ENCODE measurements at places on chromosomes 13 and 19.

DNA sequence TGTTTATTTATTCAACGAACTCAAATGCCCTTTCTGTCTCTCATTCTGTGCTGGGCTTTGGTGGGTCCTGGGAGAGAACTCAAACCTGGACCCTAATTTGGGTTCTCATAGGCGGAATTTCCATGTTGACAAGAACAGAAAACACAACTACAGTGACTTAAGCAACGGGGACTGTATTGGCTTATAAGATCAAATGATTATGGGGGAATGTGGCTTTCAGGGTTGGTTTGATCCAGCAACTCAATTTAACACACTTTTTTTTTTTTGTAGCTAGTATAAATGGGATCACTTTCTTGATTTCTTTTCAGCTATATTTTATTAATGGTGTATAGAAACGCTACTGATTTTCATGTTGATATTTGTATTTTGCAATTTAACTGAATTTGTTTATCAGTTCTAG lies 9.9 kb downstream of the FCHO1 start:
- DNase-seq, result no peak
- H3K27me3 ChIP-seq, result no peaks in the 10 kb centered on the region
- no peak overlapping the region for H3K27ac ChIP-seq
- H3K4me1 ChIP-seq, result peaks cover 15% of the 10 kb centered on the region

DNA sequence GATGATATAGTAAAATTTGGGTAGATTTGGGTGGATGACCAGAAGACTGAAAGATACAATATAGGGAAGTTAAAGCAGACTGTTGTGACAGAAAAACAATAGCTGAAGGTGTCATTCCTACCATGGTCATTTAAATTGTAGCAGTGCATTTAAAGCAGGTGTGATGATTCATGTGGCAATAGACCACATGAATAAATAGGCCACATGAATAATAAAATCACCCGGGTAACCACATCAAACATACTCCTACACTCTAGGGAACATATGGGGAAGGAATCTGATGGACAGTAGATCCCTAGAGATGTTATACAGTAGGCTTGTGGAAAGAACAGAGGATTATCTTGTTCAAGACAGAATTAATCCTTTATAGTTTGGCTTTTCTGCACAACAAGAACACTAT lies 392.6 kb downstream of the SLITRK5 start:
- H3K27ac ChIP-seq, result no peak overlapping the region
- no peaks in the 10 kb centered on the region for H3K36me3 ChIP-seq
- DNase-seq, result no peak
- H3K4me1 ChIP-seq, result no peaks in the 10 kb centered on the region

DNA sequence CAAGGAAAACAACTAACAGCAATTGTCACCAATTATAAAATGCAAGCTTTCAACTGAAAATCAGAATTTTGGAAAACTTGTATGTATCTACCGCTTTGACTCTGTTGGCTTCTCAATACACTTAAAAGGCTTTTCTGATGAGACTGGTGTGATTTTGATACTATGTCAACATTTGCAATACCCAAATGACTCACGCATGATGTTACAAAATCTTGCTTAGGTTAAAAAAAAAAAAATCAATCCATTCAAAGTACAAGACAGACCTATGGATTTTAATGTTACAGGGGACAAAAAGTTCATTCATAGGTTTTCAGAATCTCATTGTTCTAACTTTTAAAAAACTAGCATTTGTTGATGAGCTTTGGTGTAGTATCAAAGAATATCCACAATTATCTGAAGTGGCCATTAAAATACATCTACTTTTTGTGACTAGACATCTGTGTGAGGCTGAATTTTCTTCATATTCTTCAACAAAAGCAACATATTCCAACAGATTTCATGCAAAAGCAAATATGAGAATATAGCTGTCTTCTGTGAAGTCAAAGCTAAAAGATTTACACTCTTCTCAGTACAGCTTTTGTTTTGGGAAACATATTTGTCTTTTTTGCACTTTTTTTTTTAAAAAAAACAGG lies 10.7 kb downstream of the ELF1 start:
- H3K4me3 ChIP-seq, result no peak overlapping the region
- H3K27me3 ChIP-seq, result no peaks in the 10 kb centered on the region
- peaks cover 32% of the 10 kb centered on the region for H3K4me1 ChIP-seq
- peaks cover 4% of the 10 kb centered on the region for H3K36me3 ChIP-seq
- no peak for DNase-seq

DNA sequence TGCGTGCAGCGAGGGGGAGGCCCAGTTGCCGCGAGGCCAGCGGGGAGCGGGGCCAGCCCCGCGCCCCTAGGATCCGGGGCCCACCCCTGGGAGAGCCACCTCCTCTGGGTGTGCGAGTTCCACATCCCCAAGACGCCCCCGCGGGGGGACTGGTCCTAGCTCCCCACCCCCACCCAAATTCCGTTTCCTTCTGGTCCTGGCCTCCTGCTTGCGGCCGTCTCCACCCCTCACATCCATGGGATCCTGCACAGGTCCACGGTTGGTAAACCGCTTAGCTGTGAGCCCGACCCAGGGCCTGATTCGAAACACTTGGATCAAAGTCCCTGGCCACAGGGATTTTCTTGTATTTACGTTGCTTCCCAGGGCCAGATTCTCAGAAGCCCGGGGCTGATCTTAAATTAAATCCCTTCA lies 324 bp upstream of the FBXO17 start:
- peaks cover 6% of the 10 kb centered on the region for H3K36me3 ChIP-seq
- H3K27me3 ChIP-seq, result no peaks in the 10 kb centered on the region
- peaks cover 26% of the 10 kb centered on the region for H3K4me1 ChIP-seq
- peak overlapping the region; percentile 93 for H3K4me3 ChIP-seq
- H3K27ac ChIP-seq, result peak overlapping the region; percentile 96

DNA sequence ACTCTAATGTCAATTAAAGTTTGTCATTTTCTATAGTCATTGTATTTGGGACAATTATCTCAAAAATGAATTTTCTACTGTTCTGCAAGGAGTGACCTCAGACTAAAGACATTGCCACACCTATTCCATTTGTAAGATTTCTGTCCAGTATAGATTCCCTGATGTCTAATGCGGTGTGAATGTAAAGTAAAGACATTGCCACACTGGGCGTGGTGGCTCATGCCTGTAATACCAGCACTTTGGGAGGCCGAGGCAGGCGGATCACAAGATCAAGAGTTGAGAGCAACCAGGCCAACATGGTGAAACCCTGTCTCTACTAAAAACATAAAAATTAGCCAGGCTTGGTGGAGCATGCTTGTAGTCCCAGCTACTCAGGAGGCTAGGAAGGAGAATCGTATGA lies 13.8 kb upstream of the ZNF83 start:
- no peaks in the 10 kb centered on the region for H3K27me3 ChIP-seq
- DNase-seq, result no peak
- H3K36me3 ChIP-seq, result peaks cover 62% of the 10 kb centered on the region
- no peak overlapping the region for H3K4me3 ChIP-seq

GRCh38 chr19:54694648-54695047 lies 29.6 kb upstream of the KIR3DL3 start:
- H3K27ac ChIP-seq, result no peak overlapping the region
- no peaks in the 10 kb centered on the region for H3K4me1 ChIP-seq
- H3K36me3 ChIP-seq, result no peaks in the 10 kb centered on the region
- no peak overlapping the region for H3K4me3 ChIP-seq

DNA sequence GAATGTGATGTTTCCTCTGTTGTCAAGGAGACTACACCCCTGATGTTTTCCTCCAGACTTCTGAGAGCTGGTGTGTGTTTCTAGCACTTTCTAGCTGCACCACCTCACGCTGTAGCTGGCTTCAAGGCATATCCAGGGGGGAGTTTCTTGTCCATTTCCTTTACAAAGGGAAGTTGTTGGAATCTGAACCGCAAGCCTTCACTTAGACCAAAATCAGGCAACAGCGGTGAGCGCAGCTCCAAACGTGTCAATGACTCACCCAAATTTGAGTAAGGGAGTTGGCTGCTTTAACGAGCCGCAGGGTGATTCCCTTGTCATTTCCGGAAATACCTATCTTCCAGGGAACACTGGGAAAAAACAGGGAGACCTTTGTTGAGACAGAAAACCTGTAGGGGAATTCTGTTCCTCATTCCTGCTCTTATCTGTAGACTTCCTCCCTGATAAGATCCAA lies 2.5 kb downstream of the LDLR start:
- no peaks in the 10 kb centered on the region for H3K27me3 ChIP-seq
- H3K36me3 ChIP-seq, result peaks cover 7% of the 10 kb centered on the region
- H3K27ac ChIP-seq, result peak overlapping the region; percentile 100
- peak overlapping the region; percentile 84 for H3K4me3 ChIP-seq

DNA sequence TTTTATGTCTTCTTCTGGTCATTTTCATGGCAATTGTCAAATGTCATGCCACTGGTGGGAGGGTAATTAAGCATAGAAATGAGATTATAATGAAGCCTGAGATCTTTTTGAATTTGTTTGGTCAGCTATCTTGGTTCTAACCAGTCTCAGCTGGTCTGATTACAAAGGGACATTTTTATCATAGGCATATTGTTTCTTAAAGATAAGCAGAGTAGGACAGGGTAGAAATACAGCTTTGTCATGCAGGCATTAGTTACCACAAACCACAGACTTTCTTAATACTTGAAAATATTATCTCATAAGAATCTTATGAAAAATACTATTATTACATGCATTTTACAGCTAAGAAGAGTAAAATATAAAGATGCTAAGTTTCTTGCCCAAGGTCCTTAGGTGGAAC lies 1761.5 kb downstream of the PCDH9 start:
- peaks cover 8% of the 10 kb centered on the region for H3K4me1 ChIP-seq
- no peak for DNase-seq
- H3K36me3 ChIP-seq, result no peaks in the 10 kb centered on the region
- H3K27ac ChIP-seq, result no peak overlapping the region
- H3K4me3 ChIP-seq, result no peak overlapping the region
- no peaks in the 10 kb centered on the region for H3K27me3 ChIP-seq

- no peak for DNase-seq
- H3K4me1 ChIP-seq, result no peaks in the 10 kb centered on the region
Measured at GRCh38 chr19:5153601-5154128, 184.8 kb downstream of the KDM4B start.

GRCh38 chr13:92719868-92720267 lies 506.7 kb upstream of the GPC6 start:
- H3K4me1 ChIP-seq, result peaks cover 2% of the 10 kb centered on the region
- DNase-seq, result no peak
- no peaks in the 10 kb centered on the region for H3K36me3 ChIP-seq
- H3K27me3 ChIP-seq, result peaks cover 34% of the 10 kb centered on the region

- peaks cover 44% of the 10 kb centered on the region for H3K4me1 ChIP-seq
- no peak for DNase-seq
- H3K36me3 ChIP-seq, result no peaks in the 10 kb centered on the region
- no peaks in the 10 kb centered on the region for H3K27me3 ChIP-seq
- H3K4me3 ChIP-seq, result peak overlapping the region; percentile 84
Measured at GRCh38 chr19:1019980-1020867, 699 bp downstream of the TMEM259 start.

DNA sequence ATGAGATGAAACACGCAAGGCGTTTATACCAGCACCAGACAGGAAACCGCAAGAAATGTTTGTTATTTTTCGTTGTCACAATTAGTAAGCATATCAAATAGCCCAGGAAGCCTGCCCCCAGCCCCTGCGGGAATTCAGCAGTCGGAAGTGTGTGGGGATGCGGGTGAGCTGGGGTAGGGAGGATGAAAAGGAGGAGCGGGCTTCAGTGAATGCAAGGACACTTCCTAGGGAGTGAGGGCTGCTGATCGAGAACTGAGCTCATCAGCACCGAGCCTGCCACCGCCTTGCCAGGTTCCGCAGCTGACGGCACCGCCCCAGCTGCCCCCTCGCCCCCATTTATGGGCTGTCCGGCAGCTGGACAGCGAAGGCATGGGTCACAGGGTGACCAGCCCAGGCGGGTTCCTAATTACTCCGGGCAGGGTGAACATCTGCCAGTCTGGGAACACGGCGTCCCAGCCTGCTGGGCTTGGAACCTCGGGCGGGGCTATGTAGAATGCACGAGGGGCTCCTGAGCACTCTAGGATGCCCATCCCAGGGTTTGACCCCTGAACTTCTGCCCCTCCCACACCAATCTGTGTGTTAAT lies 1.6 kb upstream of the BEST2 start:
- peaks cover 23% of the 10 kb centered on the region for H3K27me3 ChIP-seq
- H3K4me3 ChIP-seq, result peak overlapping the region; percentile 15
- DNase-seq, result no peak

DNA sequence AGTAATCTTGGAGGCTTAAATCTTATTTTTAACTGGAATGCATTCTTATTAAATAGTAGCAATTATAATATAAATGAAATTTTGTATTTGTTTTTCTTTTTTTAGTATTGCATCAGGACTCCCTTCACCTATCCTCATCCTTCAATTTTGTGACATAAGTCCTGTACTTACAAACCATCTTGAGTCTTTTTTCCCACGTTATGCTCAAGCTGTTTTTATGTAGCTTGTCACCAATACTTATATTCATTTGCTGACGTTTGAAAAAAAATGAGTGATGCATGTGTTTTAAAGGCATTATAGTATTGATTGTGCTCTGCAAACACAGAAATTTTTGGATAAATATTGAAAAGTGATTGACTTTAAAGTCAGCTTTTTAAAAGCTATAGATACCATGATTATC lies 888 bp downstream of the GPR18 start:
- no peaks in the 10 kb centered on the region for H3K27me3 ChIP-seq
- peaks cover 14% of the 10 kb centered on the region for H3K36me3 ChIP-seq
- no peak overlapping the region for H3K27ac ChIP-seq
- DNase-seq, result no peak
- peaks cover 3% of the 10 kb centered on the region for H3K4me1 ChIP-seq

- DNase-seq, result no peak
- H3K36me3 ChIP-seq, result no peaks in the 10 kb centered on the region
- no peak overlapping the region for H3K4me3 ChIP-seq
- H3K4me1 ChIP-seq, result peaks cover 6% of the 10 kb centered on the region
- H3K27ac ChIP-seq, result no peak overlapping the region
- peaks cover 15% of the 10 kb centered on the region for H3K27me3 ChIP-seq
Measured at GRCh38 chr19:33781996-33782395, 14.7 kb upstream of the KCTD15 start.

GRCh38 chr19:4367336-4367723 lies 24.0 kb downstream of the MPND start:
- H3K27me3 ChIP-seq, result no peaks in the 10 kb centered on the region
- peaks cover 2% of the 10 kb centered on the region for H3K36me3 ChIP-seq
- H3K27ac ChIP-seq, result no peak overlapping the region
- no peak overlapping the region for H3K4me3 ChIP-seq
- peaks cover 43% of the 10 kb centered on the region for H3K4me1 ChIP-seq

All from osteocyte (in vitro differentiated cells).